ENCODE measurements at places on chromosomes 6 and 20.

- no peak for DNase-seq
These were observed 23.9 kb upstream of the TOP1 start for GRCh38 chr20:41004531-41005360.

GRCh38 chr6:166415306-166415705 lies 32.6 kb upstream of the MPC1 start:
- no peak for DNase-seq

GRCh38 chr6:41657131-41658094 lies 19.1 kb downstream of the MDFI start:
- no peak for DNase-seq

- no peak for DNase-seq
These were observed 606.0 kb downstream of the HDGFL1 start for GRCh38 chr6:23175391-23175790.

DNA sequence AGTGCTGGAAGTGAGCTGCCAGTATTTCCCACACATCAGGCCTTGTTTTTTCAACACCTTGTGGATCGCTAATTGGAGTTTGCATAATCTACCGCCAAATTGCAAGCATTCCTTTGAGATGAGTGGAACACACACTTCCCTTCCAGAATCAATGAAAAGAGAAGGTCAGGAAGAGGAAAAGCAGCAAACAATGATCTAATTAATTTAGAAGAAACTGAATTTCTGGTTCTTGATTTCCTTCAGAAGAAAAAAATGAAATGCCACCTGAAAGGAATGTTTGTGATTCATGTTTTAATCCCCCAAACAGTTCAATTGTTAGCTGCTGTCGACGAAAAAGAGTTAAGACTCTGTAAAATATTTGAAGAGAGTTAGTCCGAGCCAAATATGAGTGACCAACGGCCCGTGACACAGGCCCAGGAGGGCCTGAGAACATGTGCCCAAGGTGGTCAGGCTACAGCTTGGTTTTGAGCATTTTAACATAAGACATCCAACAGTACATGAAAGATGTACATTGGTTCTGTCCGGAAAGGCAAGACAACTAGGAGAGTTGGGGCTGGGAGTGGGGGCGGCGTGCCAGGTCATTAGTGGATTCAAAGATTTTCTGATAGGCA lies 182.3 kb downstream of the MTFR2 start:
- DNase-seq: no peak

DNA sequence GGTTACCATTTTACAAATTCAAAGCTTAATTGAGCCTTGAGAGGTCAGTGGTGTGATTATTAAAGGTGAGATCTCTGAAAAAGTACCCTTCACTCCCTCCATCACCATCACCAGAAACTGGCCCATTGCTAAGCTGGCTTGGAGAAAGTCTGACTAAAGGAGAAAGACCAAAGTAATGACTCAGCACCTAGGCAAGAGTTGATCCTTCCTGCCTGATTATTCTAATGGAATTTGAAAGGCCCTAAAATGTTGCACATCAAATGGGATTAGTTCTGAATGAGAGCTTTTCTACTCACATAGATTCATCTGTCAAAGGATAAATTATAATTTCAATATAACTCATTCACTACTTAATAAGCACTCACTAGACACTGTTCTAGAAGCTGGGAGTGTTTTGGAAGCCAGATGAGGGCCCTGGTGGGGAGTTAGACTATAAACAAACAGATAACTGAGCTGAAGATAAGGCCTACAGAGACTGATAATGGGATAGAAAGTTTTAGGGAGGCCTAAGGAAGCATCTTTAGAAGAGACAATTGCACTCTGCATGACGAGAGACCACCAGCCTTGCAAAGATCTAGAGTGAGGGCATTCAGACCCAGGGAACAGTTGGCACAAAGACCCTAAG lies 366.7 kb downstream of the SYNE1 start:
- no peak for DNase-seq

DNA sequence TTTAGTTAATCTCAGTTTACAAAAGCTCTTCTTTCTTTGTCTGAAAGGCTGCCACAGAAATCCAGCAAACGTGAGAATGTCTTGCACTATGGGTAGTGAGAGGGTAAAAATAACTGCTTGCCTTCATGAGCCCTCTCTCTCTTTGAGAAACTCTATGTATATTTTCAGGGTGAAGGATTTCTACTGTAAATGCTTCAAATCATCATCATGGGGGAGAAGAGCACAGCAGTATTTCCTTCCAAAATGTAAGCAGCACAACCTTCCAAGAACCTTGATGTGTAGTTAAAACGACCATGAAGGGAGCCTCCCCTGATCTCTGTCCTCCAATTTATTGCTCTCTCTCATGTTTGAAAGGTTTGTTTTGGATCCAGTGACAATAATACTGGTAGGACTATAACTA lies 141.3 kb upstream of the CENPW start:
- no peak for DNase-seq

GRCh38 chr20:31363295-31363694 lies 5.1 kb upstream of the DEFB118 start:
- DNase-seq: no peak

DNA sequence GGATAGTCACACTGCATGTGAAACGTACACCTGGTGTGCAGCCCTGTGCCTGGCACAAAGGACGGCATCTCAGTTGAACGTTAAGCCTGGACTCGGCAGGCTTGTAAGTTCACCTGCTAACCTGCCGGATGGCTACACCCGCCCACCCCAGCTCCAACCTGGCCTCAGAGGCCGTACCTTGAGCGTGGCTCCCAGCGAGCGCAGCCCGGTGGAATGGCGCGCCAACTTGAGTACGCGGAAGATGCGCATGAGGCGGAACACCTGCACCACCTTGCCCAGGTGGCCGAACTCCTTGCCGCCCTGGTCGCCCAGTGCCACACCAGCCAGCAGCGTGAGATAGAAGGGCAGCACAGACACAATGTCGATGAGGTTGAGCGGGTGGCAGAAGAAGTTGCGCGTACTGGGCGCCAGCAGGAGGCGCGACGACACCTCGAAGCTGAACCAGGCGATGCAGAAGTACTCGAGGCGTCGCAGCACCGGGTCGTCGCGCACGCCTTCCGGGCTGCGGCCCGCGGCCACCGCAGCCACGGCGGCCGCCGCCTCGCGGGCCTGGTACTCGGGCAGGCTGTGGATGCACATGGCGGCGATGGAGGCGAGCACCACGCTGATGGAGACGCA lies 3.3 kb downstream of the KCNS1 start:
- no peak for DNase-seq

GRCh38 chr20:59221049-59221706 lies 57.6 kb downstream of the ZNF831 start:
- DNase-seq: no peak

- DNase-seq: no peak
These were observed 19.6 kb downstream of the ANGPT4 start for GRCh38 chr20:896501-897025.

- no peak for DNase-seq
These were observed 339.6 kb downstream of the ARHGAP18 start for GRCh38 chr6:129370268-129370916.

- no peak for DNase-seq
These were observed 92.0 kb upstream of the AFDN start for GRCh38 chr6:167734662-167735083.

- DNase-seq: peak; percentile 52
These were observed 86.5 kb downstream of the LYRM4 start for GRCh38 chr6:5174244-5174643.

DNA sequence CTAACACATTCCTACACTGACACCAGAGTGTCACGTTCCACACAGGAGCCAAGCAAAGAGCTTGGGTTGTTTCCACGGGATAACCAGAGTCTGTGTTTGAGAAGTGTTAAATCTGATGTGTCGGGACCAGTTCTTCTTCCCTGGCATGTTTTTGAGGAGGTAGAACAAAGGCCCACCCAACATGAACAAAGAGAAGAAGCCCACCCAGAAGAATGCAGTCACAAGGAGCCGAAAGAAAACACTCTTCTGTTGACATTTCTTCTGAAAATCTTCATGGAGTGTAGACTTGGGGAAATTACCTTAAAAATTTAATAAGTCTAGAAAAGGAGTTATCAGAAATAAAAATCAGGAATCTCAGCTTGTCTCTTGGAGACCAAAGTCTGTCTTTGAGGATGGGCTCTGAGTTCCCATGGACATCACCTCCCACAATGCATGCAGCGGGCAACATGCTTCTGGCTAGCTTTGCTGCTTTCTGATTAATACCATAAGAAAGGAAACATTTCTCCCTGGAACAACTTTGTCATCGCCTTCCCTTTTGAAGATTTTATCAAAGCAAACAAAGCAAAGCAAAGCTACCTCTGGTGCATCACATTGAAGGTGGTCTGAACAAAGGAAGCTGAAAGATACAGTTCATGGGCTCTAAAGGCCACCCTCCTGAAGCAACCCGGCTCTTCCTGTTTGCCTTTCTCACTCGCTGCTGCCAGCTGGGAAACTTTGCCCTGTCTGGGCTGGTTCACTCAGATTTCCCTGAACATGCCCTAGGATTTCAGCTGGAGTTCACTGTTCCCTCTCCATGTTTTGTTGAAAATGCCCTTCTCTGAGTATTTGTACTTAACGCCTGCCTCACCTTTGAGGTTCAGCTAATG lies 448.1 kb downstream of the KIF16B start:
- DNase-seq: no peak

GRCh38 chr6:125802943-125803377 lies 12.2 kb downstream of the NCOA7 start:
- no peak for DNase-seq

DNA sequence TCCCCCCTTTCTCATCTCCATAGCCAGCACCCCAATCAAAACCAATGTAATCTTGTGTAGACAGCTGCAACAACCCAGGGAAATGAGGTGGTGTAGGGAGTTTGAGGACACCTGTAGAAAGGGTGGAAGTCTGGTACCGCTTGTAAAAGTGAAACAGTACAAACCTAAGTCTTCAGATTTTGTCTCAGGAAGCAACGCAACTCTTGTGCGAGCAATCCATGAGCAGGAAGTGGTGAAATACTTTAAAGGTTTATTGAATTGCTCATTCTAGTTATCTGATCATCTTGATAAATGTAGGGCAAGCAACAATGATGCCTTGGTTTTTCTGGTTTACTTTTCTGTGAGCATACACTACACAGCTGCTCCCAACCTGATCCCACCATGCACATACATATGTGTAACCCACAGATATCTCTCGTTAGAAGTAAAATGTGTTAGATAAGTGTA lies 71.1 kb upstream of the THEMIS start:
- DNase-seq: no peak

DNA sequence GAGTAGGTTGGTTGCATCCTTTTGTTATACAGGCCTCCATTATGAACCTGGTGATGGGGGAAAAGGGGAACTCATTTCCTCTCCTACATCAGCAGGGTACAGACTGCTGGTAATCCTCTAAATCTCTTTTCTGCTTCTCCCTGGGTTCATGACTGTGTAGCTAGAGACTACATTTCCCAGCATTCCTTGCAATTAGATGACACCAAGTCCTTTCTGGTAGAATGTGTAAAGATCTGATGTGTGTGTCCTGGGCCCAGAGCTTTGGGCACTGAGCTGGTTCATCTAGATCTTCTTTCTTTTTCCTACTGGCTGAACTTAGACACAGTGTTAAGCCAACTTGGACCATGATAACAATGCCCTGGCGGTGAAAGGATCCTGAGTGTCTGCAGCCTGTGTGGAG lies 104.7 kb upstream of the IFNGR1 start:
- DNase-seq: no peak

- no peak for DNase-seq
These were observed 689.7 kb downstream of the EPM2A start for GRCh38 chr6:145045582-145045981.

- DNase-seq: no peak
These were observed 18.7 kb upstream of the COL10A1 start for GRCh38 chr6:116144605-116145004.

DNA sequence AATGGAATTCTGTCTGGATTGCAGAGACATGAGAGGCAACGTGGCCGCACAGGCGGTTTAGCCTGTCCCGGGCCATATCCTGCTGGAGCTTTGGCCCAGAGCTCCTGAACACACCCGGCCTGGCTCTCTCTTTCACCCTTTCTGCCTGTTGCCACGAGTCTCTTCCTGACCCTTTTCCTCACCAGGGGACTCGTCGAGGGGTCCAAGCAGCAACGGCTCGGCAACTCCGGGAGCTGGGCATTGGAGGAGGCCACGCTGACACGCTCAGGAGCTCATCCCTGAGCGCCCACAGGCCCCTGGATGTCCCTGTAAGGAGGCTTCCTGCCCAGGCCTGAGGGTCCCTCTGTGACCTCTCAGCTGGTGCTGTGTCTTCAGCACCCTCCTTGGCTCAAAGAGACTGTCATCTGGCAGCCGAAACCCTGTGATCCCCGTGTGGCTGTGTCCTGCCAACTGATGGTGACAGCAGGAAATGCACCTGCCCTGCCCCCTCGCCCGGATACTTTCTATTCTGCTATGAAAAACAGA lies 103.8 kb downstream of the RNASET2 start:
- no peak for DNase-seq

DNA sequence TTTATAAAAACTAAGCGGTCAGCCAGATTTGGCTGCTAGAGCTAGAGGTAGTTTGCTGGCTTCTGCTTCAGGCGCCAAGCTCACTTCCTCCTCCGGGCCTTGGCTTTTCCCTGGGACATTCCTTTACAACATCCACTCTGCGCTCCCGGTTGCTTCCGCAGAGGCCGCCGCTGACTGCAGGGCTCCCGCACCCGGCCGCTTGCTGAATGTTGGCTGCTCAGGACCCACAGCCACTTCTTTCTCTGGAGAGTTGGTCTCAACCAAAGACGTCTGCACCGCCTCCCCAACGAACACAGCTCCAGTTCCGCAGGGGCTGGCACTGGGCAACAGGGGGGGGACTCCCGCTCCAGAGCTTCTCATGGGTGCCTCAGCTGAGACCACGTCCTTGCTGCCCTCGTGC lies 282.8 kb downstream of the TFAP2C start:
- DNase-seq: no peak

GRCh38 chr6:107600936-107601335 lies 111.0 kb downstream of the SOBP start:
- DNase-seq: no peak

DNA sequence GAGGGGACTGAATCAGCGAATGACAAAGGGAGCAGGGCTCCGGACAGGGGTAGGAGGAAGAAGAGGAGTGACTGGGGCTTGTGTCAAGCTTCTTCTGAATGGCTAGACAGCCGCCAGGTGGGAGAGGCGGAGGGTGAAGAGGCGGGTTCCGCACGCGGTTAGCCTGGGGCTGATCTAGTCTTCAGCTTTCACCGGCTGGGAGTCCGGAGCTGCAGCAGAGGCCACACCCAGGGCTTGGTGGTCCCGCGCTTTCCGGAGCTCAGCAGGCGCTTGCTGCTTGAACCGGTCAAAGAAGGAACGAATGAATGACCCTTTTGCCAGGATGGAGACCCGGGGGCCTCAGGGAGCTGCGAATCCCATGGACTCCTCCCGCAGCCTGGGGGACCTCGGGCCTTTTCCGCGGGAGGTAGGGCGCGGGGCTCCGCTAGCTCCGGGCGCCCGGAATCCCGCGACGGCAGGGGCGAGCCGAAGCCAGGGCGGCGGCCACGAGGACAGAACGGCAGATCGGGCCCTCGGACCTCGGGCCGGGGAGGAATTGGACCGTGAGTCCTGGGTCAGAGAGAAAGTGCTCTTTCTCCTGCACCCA lies at the start of gene C6orf141:
C6orf141 (plus strand) TSS at position 177 of the 586 bp plus-strand sequence; CDS start at position 302, 125 bp downstream.
- no peak for DNase-seq

- DNase-seq: no peak
These were observed 3.6 kb upstream of the PHF1 start for GRCh38 chr6:33407132-33407718.

GRCh38 chr20:46798430-46798829 lies 89.0 kb downstream of the SLC2A10 start:
- DNase-seq: no peak

GRCh38 chr6:158150701-158151100 lies 17.4 kb downstream of the SERAC1 start:
- DNase-seq: no peak

GRCh38 chr6:133888929-133889556 lies at the start of gene TCF21:
TSS of gene TCF21 (plus strand) at chr6:133889113. CDS start at chr6:133889398, 285 bp downstream.
- DNase-seq: no peak

All from GM18507 (cell line).